ENCODE measurements at places on chromosomes 6 and 20.

DNA sequence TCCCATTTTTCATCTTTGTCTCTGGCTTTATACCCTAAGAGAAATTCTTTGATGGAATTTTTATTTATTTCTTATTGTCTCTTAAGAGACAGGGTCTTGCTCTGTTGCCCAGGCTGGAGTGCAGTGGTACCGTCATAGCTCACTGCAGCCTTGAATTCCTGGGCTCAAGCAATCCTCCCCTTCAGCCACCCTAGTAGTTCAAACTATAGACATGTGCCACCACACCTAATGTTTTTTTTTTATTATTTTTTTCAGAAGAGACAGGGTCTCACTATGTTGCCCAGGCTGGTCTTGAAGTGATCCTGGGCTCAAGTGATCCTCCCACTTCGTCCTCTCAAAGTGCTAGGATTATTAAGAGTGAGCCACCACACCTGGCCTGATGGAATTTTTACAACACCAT lies 40.5 kb downstream of the FKBP5 start:
- no peak for DNase-seq

- DNase-seq: no peak
Measured at GRCh38 chr6:75128878-75129570, 76.8 kb downstream of the COL12A1 start.

GRCh38 chr20:33663161-33664084 lies 1.3 kb downstream of the C20orf144 start:
- DNase-seq: peak; percentile 74

DNA sequence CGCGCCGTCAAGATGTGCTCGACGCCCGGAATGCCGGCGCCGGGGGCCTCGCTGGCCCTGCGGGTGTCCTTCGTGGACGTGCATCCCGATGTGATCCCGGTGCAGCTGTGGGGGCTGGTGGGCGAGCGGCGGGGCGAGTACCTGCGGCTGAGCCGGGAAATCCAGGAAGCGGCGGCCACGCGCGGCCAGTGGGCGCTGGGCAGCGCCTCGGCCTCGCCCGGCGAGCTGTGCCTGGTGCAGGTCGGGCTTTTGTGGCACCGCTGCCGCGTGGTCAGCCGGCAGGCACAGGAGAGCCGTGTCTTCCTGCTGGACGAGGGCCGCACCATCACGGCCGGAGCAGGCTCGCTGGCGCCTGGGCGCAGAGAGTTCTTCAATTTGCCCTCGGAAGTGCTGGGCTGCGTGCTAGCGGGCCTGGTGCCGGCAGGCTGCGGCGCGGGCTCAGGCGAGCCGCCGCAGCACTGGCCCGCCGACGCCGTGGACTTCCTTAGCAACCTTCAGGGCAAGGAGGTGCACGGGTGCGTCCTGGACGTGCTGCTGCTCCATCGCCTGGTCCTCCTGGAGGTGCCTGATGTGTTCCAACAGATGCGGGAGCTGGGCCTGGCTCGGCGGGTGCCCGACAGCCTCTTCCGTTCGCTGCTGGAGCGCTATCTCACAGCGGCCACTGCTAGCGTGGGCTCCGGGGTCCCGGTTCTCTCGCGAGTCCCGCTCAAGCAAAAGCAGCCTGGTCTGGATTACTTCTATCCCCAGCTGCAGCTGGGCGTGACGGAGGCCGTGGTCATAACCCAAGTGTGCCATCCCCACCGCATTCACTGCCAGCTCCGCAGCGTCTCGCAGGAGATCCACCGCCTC lies 656 bp downstream of the TDRD6 start:
- no peak for DNase-seq

DNA sequence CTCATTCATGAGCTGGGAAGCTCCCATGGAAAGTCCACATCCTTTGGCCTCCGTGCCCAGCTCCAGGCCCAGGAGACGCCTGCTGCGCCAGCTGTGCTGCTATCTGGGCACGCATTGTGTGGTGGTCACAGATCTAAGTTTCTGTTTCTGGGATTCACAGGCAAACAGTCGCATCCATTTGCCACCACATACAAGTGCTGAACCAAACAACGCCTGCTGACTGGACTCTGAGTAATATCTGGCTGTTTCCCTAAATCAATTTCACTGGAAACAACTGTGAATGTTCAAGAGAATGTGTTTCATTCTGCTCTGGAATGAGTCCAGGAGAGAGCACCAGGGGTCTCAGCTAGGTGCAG lies 45.5 kb downstream of the IRF4 start:
- DNase-seq: no peak

- no peak for DNase-seq
Measured at GRCh38 chr6:6287415-6287814, 33.0 kb downstream of the F13A1 start.

- DNase-seq: no peak
Measured at GRCh38 chr20:35772563-35773058, 796 bp downstream of the PHF20 start.

DNA sequence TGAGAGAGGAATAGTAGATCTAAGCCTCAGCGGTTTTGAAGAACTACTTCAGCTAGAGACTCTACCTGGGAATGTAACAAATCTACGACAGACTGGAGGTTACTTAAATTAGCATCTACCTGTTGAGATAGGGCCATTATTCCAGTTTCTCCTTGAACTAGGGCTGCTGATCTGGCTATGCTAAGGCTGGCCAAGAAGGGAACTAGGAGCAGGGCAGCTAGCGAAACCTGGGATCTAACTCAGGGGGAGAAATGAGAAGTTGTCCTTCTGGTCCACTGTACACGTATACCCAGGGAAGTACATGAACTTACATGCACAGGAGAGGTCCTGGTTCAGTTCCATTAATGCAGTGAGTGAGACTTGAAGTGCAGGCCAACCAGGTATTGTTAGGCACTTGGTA lies 156.7 kb downstream of the TRIM27 start:
- no peak for DNase-seq

DNA sequence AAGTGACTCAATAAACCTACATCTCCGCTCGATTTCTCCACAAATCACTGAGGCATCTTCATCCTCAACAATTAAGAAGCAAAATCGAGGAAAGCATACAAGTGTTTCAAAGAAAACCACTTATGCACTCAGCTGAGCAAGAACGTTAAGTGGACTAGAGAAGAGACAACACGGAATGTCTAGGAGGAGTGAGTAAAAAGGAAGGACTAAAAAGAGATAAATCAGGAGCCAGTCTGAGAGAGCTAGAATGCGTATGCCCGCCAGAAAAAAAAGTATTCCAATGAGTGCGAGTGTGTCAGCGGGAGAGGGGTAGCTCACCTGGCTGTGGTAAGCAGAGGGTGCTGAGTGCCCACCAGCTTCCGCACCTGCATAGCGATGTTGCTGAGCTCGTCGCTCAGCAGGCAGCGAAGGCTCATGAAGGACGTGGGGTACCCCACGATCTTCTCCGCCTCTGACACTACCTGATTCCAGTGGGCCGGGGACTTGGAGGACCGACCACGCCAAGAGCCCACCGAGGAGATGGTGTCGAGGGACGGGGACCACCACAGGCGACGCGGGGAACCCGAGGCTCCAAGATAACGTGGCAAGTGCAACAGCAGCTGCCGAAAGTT lies 587 bp downstream of the PDSS2 start:
- peak; percentile 4 for DNase-seq

DNA sequence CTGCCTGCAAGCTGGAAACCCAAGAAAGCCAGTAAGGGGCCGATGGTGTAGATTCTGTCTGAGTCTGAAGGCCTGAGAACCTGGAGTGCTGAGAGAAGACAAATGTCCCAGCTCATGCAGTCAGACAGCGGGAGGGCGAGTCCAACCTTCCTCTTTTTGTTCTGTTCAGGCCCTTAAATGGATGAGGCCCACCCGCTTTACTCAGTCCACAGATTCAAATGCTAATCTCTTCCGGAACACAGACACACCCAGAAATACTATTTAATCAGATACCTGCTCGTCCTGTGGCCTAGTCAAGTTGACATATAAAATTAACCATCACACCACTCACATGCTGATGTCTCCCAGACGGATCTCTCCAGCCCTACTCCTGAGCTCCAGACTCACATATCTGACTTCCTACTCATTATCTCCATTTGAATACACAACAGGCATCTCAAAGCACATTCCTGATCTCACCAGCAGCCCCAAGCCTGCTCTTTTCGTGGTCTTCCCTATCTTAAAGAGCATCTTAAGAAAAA lies 26.7 kb upstream of the SRC start:
- DNase-seq: no peak

DNA sequence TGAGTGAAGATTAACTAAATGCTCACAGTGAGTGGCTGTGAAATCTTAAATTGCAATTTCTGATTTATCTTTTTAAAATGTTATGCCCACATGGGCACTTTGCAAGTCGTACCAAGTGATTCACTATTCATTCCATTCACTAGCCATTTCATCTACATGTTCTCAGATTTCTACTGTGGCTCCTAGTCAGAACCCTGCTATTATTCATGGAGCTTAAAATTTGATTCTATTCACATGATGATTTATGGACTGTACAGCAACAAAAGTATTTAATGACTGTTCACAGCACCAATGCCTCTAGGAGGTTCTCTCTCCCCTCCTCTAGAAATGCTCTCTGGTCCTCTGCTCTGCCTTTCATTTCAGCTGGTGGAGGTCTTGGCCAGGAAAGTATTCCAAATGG lies 133.5 kb upstream of the MAP3K7 start:
- no peak for DNase-seq

DNA sequence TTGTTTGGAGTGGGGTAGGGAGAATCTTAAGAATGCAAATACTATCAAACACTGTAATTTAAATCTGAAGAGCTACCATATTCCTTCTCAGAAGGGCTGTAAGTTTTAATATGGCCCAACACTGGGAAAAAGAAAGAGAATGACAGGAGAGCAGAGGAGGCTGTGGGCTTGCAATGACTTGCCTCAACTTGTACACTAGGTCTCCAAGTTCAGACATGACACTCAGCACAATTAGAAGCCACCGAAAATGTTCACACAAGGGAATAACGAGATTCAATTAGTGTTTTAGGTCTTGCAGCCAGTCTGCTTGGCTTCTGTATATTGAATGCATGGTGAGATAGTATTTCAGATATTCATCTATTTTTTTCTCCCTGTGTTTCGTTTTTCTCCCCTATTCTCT lies 89.4 kb downstream of the HS3ST5 start:
- DNase-seq: no peak

- no peak for DNase-seq
Measured at GRCh38 chr20:6381887-6382286, 259.1 kb upstream of the FERMT1 start.

GRCh38 chr20:47274401-47275108 lies 81.9 kb downstream of the ZMYND8 start:
- DNase-seq: peak; percentile 43

DNA sequence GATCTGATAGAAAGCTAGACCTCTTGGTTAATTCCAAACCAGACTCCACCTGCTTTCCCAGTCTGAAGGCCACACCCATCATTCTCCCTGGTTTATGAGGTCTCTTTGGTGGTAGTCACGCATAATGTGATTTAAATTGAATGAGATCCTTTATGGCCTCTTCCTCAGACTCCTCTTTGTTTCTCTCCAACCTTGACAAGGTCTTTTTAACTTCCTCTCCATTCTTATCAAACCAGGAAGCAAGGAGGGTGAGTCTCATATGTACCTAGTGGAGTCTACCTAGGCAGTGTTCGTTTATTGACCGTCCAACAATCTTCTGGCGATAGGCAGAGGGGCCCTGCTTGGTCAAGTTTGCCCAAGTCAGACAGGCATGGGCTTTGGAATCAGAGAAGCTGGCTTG lies 184.2 kb upstream of the LAMP5 start:
- DNase-seq: no peak

- DNase-seq: no peak
Measured at GRCh38 chr20:51183451-51183850, 160.5 kb upstream of the KCNG1 start.

GRCh38 chr6:130967502-130968445 lies 95.3 kb downstream of the EPB41L2 start:
- DNase-seq: no peak

- no peak for DNase-seq
Measured at GRCh38 chr6:155004017-155004416, 8.9 kb downstream of the TIAM2 start.

GRCh38 chr20:12702312-12702711 lies 306.5 kb upstream of the SPTLC3 start:
- DNase-seq: no peak

DNA sequence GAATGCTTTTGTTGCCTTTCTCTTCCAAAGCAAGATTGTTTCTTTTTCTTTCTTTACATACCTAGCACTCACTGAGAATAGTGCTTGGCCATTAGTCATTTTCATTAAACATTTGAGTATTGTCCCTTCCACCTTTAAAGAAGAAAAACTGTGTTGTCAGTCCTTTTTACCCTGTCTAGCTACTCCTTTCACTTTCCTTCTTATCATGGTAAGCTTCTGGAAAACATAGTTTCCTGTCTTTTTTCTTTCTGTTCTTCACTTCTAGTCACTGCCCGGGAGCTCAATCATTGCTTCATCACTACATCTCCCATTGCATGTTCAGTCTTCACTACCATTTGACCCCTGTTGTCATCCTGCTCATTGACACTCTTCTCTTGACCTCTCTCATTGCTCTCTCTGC lies 12.1 kb downstream of the VAPB start:
- DNase-seq: no peak

DNA sequence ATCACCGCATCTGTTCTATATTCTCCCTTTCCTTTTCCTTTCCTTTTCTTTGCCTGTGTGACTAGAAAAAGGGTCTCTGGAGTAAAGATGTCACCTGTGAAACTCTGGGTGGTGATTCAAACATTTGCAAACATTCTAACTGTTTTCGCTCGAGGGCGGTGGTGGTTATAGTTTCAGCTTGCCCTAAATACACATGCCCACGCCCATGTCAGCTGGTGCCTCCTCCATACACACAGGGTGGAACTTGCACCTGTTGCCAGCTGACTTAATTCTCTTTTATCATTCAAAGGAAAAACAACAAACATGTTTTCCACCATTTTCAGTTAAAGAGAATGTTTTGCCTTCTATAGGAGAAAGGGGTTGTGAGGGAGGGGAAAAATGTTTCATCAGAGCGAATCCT lies 381.9 kb upstream of the ARID1B start:
- DNase-seq: no peak

- DNase-seq: no peak
Measured at GRCh38 chr6:145689529-145689928, 45.8 kb downstream of the EPM2A start.

- DNase-seq: peak; percentile 75
Measured at GRCh38 chr20:62500237-62500864, 24.6 kb upstream of the GATA5 start.

DNA sequence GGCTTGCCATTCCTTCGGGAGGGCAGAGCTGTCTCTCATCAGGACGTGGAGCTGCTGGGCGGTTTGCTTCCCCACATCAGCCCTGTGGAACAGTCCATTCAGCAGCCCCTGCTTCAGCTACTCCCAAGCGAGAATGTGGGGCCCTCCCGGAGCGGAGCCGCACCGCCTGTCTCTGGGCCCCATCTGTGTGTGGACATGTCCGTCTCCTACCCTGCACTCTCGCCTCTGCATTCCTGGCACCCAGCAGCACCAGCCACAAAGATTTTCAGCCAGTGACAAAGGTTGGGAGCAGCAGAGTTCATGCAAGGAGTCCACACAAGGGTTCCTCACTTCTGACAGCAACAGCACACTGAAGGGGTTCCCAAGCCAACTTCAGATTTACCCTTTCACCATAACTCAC lies 29.0 kb upstream of the SLC22A1 start:
- no peak for DNase-seq

Data from activated CD4-positive, alpha-beta T cell treated with anti-CD3 and anti-CD28 coated beads, Interleukin-2, amount 50 U/mL, for 24 hours (primary cell).